ENCODE measurements at places on chromosomes 7 and 10.
A peak's percentile ranks its signal among the peaks of the same experiment; 100 is the strongest.

GRCh38 chr10:49173201-49173772, 14.9 kb downstream of the TMEM273 start:
- peaks cover 20% of the 10 kb centered on the region for H3K4me1 ChIP-seq
- no peak overlapping the region for H3K27ac ChIP-seq
- no peaks in the 10 kb centered on the region for H3K36me3 ChIP-seq
- H3K27me3 ChIP-seq: no peaks in the 10 kb centered on the region
- no peak for DNase-seq

DNA sequence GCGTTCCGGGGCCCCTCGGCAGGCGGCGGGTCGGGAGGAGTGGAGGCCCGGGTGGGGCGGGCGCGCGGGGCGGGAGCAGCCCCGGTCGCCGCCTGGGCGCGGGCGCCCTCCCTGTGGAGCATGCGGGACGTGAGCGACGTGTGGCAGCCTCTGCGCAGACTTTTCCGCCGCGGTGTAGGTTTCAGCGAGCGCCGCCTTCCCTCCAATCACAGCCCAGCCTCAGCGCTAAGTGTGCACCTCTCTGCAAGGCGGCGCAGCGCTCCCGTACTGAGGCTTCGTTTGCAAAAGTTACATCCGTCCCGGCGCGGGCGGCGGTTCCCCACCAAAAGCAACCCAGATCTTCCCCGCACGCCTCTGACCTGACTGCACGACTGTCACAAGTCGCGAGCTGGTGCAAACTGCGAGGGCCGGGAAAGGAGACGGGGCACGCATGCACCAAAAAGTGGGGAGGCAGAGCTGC, 1.2 kb upstream of the PFKFB3 start:
- peaks cover 25% of the 10 kb centered on the region for H3K4me1 ChIP-seq
- H3K27ac ChIP-seq: no peak overlapping the region
- peak overlapping the region; percentile 88 for H3K4me3 ChIP-seq
- no peaks in the 10 kb centered on the region for H3K27me3 ChIP-seq
- peak; percentile 87 for DNase-seq

GRCh38 chr10:1211844-1212570, 155.8 kb downstream of the WDR37 start:
- peak; percentile 23 for DNase-seq
- H3K36me3 ChIP-seq: no peaks in the 10 kb centered on the region
- no peak overlapping the region for H3K4me3 ChIP-seq
- no peak overlapping the region for H3K27ac ChIP-seq
- H3K27me3 ChIP-seq: no peaks in the 10 kb centered on the region

GRCh38 chr10:127910464-127910770, 3.5 kb downstream of the PTPRE start:
- no peaks in the 10 kb centered on the region for H3K36me3 ChIP-seq
- no peak for DNase-seq
- no peak overlapping the region for H3K4me3 ChIP-seq
- H3K27ac ChIP-seq: no peak overlapping the region
- H3K4me1 ChIP-seq: peaks cover 18% of the 10 kb centered on the region
- H3K27me3 ChIP-seq: no peaks in the 10 kb centered on the region

- H3K36me3 ChIP-seq: no peaks in the 10 kb centered on the region
- no peak overlapping the region for H3K4me3 ChIP-seq
- H3K27me3 ChIP-seq: no peaks in the 10 kb centered on the region
- no peak overlapping the region for H3K27ac ChIP-seq
- no peak for DNase-seq
Observed at GRCh38 chr10:2990764-2991163, 76.6 kb upstream of the PFKP start.

GRCh38 chr7:130481898-130482297, 10.0 kb upstream of the MEST start:
- no peak for DNase-seq
- peaks cover 10% of the 10 kb centered on the region for H3K4me1 ChIP-seq
- no peak overlapping the region for H3K4me3 ChIP-seq
- no peak overlapping the region for H3K27ac ChIP-seq

DNA sequence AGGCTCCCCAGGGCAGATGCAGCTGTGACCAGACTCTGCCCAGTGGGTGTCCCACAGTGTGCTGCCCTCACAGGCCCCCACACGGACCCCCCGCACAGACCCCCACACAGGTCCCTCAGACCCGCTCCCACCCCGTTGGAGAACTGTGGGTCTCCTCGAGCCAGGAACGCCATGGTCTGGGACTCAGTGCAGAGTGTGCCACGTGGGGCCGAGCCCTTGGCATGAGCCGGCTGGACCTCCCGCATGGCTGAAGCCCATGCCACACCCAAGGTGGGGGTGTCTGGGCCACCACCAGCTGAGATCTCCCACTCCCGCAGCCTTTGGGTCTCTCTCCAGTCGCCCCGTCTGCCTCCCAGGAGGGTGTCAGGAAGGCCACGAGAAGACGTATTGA, 34.3 kb downstream of the JAKMIP3 start:
- DNase-seq: no peak
- H3K4me3 ChIP-seq: no peak overlapping the region
- no peaks in the 10 kb centered on the region for H3K36me3 ChIP-seq
- no peak overlapping the region for H3K27ac ChIP-seq
- H3K27me3 ChIP-seq: peaks cover 6% of the 10 kb centered on the region
- H3K4me1 ChIP-seq: no peaks in the 10 kb centered on the region

GRCh38 chr7:29189743-29190201, 4.8 kb upstream of the CHN2 start:
- H3K4me1 ChIP-seq: no peaks in the 10 kb centered on the region
- peaks cover 4% of the 10 kb centered on the region for H3K27me3 ChIP-seq
- no peak overlapping the region for H3K27ac ChIP-seq
- H3K36me3 ChIP-seq: no peaks in the 10 kb centered on the region
- peak; percentile 84 for DNase-seq

DNA sequence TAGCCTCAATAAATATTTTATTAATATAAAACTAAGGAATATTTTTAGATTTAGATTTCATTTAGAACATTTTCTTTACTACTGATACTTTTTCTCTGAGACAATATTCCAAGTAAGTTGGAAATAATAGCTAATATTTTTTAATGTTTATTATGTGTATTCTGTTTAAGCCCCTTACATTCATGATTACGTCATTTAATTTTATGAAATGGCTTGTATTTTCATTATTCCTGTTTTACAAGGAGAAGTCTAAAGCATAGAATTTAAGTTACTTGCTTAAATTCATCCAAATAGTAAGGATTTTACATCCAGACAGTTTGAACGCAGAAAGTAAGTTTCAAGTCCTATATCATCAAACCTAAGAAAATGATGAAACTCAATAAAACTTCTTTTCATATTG, 6.1 kb downstream of the DGKB start:
- H3K27me3 ChIP-seq: no peaks in the 10 kb centered on the region
- no peaks in the 10 kb centered on the region for H3K4me1 ChIP-seq
- H3K27ac ChIP-seq: no peak overlapping the region
- DNase-seq: no peak

DNA sequence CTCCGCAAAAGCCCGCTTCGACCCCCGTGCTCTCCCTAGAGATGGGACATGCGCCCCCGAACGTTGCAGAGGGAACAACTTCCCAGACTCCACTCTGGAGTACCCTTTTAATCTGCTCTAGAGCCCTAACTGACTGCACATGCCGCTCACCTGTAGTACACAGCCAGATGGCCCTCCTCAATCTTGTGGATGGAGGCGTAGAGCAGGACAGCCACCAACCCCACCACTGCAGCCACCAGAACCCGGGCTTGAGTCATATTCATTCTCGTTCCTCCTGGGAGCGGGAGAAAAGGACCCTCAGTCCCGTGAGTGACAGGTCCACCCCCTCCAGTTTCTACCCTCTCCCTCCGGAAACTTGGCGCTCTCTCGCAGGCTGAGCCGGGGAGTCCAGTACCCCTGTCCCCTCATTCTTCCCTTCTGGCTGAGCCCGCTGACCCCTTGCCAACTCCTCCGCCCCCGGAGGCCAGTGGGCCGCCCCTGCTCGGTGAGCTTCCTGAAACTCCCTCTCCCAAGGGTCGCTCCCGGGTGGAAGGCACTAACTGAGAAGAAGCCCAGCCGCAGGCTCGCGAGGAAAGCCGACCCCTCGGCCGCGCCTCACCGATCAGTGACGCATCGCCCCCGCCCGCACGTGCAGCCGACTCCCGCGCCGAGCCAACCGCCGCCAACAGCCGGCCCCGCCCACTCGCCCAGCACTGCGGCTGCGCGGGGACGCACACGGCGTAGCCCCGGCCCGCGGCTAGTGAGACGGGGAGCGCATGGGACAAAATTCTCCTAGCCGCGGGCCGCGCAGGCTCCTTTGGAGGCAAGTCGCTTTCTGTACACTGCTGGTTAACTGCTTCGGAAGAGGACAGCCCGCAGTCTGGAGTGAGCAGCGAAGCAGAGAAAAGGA, at the start of gene ERLIN1:
Gene ERLIN1 (minus strand): TSS at position 666 of the 889 bp plus-strand sequence. CDS start 403 bp downstream, at position 263.
- H3K27ac ChIP-seq: peak within 1 kb of the TSS; percentile 83
- peak; percentile 97 for DNase-seq
- peak within 1 kb of the TSS; percentile 82 for H3K4me3 ChIP-seq
- peaks cover 16% of the 10 kb centered on the region for H3K36me3 ChIP-seq

DNA sequence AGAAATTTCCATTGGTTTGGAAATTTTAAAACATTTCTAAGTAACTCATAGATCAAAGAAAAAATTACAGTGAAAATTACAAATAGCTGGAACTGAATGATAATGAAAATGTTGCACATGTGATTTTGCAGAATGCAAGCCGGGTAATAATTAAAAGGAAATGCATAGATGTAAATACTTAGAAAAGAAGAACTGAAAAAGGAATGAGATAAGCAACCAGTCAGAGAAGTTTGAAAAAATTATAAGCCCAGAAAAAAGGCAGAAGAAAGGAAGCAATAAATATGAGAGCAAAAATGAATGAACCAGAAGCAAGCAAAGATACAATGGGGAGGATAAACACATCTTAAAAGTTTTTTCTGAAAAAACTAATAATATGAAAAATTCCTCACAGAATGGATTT, 3.2 kb upstream of the TMEM273 start:
- H3K27ac ChIP-seq: no peak overlapping the region
- H3K4me1 ChIP-seq: peaks cover 25% of the 10 kb centered on the region

DNA sequence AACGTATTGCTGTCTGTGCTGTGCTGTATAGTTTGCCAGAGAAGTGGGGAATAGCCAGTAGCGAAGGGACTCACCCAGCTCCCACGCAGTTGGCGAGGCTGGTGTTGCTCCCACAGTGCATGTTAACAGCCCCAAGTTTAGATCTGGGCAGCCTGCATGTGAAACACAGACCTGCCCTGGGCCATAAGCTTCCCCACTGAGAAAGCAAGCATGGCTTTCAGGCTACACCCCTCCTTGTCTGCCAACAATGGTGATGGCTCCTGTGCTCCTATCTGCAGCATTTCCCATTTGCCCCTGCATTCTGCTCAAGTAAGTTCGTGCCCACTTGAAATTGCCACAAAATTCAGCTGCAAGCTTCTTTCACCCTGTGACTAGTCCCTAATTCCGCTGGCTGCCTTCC, 57.5 kb downstream of the IPMK start:
- no peaks in the 10 kb centered on the region for H3K27me3 ChIP-seq
- DNase-seq: peak; percentile 17
- no peaks in the 10 kb centered on the region for H3K36me3 ChIP-seq
- no peak overlapping the region for H3K4me3 ChIP-seq
- no peak overlapping the region for H3K27ac ChIP-seq

- H3K27me3 ChIP-seq: no peaks in the 10 kb centered on the region
- H3K27ac ChIP-seq: no peak overlapping the region
- no peaks in the 10 kb centered on the region for H3K4me1 ChIP-seq
- no peak overlapping the region for H3K4me3 ChIP-seq
Observed at GRCh38 chr7:155984028-155984580, 171.8 kb upstream of the SHH start.

DNA sequence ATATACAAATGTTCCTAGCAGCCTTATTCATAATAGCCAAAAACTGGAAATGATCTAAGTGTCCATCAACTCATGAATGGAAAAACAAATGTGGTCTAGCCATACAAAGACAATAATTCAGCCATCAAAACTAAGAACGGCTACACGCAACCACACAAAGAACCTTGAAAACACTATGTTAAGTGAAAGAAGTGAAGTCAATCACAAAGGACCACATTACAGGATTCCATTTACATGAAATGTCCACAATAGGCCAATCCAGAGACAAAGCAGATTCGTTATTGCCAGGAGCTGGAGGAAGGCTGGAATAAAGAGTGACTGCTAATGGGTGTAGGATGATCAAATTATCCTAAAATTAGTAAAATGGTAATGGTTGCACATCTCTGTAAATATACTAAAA, 21.1 kb downstream of the MKRN1 start:
- no peak overlapping the region for H3K4me3 ChIP-seq
- no peaks in the 10 kb centered on the region for H3K4me1 ChIP-seq
- DNase-seq: no peak
- H3K36me3 ChIP-seq: peaks cover 92% of the 10 kb centered on the region
- H3K27me3 ChIP-seq: no peaks in the 10 kb centered on the region

DNA sequence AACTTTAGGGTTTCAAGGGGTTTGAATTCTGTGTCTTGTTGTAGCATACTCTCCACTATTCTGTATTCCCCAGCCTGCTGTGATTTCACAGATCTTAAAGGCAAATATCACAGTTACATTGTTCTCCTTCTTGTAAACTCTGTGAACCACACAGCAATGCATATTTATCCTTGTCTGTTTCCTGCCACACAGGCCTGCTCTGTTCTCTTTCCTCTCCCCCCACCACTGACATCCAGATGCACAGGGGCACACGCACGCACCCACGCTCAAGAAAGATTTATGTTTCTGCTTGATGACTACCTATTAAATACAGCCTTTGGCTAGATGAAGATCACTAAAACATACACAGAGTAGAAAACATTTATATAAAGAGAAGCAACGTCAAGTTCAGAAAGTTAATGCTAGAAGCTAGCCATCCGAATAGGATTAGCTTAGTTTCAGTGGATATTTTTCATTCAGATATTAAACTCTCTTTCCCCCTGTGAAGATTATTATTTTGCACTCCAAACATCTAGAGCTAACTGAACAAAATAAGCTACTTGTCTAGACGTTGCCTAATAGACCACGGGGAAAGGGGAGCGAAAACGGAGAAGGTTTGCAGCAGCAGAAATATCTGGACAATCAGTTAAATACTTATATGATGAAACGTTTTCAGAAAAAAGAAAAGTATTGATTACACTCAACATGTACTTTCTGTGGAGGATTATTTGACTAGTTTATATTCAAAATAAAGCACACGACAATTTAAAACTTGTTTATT, 193.1 kb upstream of the SEMA3C start:
- no peak for DNase-seq
- no peak overlapping the region for H3K4me3 ChIP-seq
- no peaks in the 10 kb centered on the region for H3K27me3 ChIP-seq
- no peak overlapping the region for H3K27ac ChIP-seq
- no peaks in the 10 kb centered on the region for H3K36me3 ChIP-seq

DNA sequence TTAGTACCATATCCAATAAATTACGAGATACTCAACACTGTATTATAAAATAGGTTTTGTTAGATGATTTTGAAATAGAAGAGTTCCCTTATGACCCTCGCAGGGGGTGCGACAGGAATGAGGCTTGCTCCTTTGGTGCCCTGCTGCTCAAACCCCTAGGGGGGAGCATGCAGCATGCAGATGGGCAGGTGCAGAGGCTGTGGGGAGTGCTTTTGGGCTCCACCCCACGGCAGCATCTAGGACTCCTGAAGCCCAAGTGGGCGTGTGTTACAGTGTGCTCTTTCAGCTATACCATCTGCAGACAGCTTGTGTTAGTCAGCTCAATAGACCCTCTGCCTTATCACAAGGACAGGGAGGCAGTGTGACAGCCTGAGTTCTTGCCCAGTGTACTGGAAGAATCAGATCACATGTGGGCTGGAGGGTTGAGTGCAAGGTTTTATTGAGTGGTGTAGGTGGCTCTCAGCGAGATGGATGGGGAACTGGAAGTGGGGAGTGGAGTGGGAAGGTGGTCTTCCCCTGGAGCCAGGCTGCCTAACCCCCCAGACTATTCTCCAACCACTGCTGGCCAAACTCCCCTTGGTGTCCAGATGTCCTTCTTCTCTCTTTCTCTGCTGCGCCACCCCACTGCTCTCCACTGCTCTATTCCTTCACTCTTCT, 3.1 kb upstream of the MRC1 start:
- no peaks in the 10 kb centered on the region for H3K27me3 ChIP-seq
- no peak for DNase-seq
- no peak overlapping the region for H3K27ac ChIP-seq
- H3K36me3 ChIP-seq: no peaks in the 10 kb centered on the region
- H3K4me1 ChIP-seq: no peaks in the 10 kb centered on the region
